GM23338 (cell line): ENCODE measurements at places on chromosomes 1 and 21.

DNA sequence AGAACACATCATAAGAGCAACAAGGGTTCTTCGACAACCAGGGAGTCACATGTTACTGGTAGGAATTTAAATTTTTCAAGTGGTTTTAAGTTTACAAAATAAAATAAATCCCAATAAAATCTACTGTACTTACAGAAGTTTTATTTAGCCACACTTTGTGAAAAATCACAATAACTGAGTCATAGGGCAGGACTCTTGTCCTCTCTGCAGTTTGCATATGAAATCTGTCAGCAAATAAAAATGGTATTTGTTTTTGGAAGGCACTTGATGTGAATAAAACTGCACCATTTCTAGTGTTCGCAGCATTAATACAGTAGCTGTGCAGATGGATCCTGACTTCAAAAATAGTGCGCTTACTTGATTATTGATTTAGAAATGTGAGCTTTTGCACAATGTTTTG is 150.4 kb downstream of the LBR start:
- no peak for DNase-seq

GRCh38 chr1:66758241-66758755 is 6.0 kb downstream of the DYNLT5 start:
- DNase-seq, result no peak

DNA sequence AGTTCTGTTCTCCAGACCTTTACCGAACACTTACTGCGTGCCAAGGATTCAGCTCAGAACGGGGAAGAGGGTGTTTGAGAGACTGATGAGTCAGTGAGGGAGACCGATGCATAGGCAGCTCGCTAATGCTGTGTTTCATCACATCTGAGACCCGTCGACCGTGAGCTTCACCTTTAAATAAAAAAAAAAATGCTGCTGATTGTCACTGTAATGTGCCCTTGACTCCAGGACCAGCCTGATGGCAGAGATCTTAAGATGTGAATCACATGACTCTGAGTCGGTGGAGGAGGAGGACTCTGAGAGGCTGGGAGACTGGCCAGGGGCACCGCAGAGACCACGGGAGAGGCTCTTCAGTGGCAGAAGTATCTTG is 28.8 kb downstream of the SPSB1 start:
- DNase-seq, result no peak

GRCh38 chr1:24216276-24217074 is 29.4 kb upstream of the IFNLR1 start:
- no peak for DNase-seq
